NAMALWA (cell line): ENCODE measurements at places on chromosomes 13 and 19.

DNA sequence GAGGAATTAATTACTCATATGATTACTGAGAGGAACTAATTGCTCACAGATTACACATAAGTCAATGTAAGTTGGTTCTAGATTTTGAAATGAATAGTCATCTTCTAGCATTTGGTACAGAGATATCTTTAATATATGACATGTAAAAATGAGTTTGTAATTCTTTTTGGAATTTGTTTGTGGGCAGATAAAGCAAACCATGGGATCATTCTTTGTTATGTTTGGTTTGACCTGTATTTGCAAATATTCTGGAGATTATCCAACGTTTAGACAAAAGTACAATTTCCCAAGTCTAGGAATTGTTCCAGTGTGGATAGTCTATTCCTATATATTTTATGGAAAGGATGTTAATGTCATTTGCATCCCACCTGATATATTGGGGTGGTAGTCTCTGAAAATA, 309.6 kb upstream of the EDNRB start:
- no peak for DNase-seq

- DNase-seq = no peak
These were observed 517 bp upstream of the LTBP4 start for GRCh38 chr19:40600570-40601133.

- DNase-seq = no peak
These were observed 38.5 kb downstream of the DNM2 start for GRCh38 chr19:10756371-10756770.

GRCh38 chr19:4579389-4579788, 19.9 kb upstream of the SEMA6B start:
- no peak for DNase-seq

- DNase-seq = no peak
These were observed 511.6 kb upstream of the ARGLU1 start for GRCh38 chr13:107079423-107080049.

- no peak for DNase-seq
These were observed 282.7 kb upstream of the DACH1 start for GRCh38 chr13:72149701-72150100.

DNA sequence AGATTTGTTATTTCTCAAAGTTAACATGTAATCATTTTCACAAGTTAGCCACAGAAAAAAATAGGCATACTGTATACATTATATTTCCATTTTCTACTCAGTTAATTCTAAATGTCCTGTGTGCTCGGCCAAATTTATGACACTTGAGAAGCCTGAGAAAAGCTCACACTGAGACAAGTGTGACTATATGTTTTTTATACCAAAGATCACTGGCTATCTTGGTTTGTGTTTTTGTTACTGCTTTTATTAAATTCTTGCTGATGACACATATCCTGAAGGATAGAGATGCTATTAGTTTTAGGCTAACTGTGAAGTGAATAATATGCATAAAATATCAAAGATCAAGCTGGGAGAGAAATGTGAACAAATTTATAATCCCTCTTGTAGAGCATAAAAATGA, 49.3 kb upstream of the IL17D start:
- no peak for DNase-seq

GRCh38 chr13:36175621-36176020, 38.7 kb downstream of the SOHLH2 start:
- DNase-seq = no peak

DNA sequence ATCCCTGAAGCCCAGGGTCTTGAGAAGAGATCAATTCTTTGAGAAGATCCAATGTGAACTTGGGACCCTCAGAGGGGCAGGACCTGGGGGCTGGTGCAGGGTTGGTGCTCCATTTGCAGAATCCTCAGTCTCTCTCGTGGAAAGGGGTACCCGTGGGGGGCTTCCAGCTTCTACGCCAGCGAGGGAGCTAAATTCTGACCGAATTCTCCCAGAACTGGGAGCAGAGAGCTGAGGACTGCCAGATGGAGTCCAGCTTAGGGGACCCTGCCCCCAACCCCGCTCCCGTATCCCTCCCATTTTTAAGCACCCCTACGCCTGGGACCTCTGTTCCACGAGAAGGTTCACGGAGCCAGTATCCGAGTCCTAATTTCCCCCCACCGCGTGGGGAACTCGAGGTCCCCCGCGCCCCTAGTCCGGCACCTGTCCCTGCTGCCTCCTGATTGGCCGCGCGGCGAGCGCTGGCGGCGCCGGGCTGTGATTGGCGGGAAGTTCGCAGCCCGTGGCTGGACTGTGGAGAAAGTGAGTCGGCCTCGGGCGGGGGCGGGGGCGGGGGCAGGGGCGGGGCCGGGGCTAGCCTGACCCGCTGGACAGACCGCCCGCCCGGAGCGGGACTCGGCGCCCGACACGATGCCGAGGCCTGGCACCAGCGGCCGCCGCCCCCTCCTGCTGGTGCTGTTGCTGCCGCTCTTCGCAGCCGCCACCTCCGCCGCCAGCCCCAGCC, 4.4 kb upstream of the LTBP4 start:
- no peak for DNase-seq

DNA sequence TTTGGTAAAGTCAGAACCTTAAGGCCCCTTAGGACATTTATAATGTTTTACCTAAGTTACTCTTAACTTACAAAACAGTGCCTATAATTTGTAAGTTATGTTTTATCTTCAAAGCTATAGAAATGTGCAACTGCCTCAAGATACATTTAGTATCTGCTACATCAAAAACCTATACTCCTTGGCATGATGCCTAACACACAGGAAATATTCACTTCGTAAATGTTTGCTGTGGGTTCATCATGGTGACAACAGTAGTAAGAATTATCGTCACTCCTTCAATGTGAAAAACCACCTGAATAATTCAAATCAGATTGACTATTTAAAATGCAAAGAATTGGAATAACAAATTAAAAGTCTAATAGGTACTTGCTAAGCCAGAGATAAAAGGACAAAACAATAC, 184.1 kb downstream of the DIAPH3 start:
- no peak for DNase-seq

DNA sequence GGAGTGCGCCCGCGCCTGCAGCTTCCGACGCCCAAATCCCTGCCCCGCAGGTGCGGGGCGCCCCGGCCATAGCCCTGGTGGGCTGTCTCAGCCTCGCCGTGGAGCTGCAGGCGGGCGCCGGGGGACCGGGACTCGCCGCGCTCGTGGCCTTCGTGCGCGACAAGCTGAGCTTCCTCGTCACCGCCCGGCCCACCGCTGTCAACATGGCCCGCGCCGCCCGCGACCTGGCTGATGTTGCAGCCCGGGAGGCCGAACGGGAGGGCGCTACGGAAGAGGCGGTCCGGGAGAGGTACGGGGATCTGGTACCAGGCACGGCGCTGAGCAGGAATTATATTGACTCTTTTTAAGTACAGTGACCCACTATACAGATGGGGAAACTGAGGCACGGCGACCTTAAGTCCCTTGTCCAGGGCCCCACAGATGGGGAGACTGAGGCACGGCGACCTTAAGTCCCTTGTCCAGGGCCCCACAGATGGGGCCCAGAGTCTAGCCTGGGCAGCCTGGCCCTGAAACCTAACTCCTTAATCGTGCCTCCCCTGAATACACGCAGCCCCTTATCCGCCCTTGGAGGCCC, 586 bp downstream of the MRI1 start:
- peak; percentile 41 for DNase-seq

- DNase-seq = no peak
These were observed 18.9 kb downstream of the MYO1F start for GRCh38 chr19:8558325-8558724.

DNA sequence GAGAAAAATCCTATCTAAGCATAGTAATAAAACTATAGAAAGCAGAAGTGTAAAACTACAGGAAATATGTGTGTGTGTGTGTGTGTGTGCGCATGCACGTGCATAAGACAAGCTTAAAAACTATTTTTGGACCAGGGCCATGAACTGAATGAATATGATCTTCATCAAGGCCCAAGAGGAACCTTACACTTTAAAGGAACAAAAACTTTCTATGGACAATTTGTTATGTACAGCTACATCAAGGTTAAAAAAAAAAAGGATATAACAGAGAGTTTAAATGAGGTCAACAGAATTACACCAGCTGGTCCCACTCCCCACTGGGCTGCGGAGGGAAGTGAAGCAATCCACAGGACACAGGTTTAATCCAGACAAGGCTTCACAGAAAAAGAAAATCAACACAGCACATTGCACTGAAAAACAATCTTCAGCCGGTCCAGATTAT, 151.1 kb downstream of the LHFPL6 start:
- peak; percentile 93 for DNase-seq
